ENCODE measurements at places on chromosomes 7 and 10.
A peak's percentile ranks its signal among the peaks of the same experiment; 100 is the strongest.

- no peak for DNase-seq
Measured at GRCh38 chr7:111787741-111788140, 225.4 kb upstream of the IMMP2L start.

- DNase-seq = no peak
Measured at GRCh38 chr10:35211390-35211789, 84.7 kb downstream of the CREM start.

GRCh38 chr10:102131286-102132170 lies 1.3 kb upstream of the PPRC1 start:
- DNase-seq = no peak

- peak; percentile 31 for DNase-seq
Measured at GRCh38 chr10:1152386-1153250, 96.4 kb downstream of the WDR37 start.

- DNase-seq = no peak
Measured at GRCh38 chr10:35150308-35150707, 23.7 kb downstream of the CREM start.

DNA sequence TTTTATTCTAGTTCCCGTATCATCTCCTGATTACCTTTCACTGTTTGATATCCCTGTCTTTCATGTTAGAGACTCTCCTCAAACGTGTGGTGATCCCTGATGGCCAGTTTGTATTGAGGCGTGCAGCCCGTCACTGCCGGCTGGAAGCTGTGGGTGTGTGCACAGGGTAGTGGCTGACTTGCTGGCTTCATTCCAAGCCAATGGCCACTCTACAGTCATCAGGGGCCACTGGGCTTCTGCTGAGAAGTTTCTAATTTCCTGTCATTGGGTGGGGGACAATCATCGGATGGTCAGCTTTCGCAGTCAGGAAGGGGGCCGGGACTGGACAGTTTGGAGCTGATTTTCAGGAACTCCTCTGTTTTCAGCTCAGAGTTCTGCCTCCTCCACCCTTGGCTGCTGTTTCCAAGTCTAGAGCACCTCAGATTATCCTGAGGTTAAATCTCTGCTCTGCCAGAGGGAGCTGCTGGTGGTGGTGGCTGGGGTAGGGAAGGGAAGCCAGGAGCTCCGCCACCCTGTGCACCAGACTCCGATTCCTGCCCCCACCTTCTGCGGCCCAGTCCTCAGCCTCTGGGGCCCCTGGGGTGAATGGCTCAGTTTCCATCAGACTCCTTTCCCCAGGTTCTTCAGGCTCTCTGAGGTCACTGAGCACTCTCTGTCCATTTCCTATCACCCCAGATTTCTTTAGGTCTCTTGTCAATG lies 34.9 kb downstream of the BAIAP2L1 start:
- DNase-seq = no peak

GRCh38 chr10:77315496-77316129 lies 322.0 kb downstream of the KCNMA1 start:
- DNase-seq = no peak

DNA sequence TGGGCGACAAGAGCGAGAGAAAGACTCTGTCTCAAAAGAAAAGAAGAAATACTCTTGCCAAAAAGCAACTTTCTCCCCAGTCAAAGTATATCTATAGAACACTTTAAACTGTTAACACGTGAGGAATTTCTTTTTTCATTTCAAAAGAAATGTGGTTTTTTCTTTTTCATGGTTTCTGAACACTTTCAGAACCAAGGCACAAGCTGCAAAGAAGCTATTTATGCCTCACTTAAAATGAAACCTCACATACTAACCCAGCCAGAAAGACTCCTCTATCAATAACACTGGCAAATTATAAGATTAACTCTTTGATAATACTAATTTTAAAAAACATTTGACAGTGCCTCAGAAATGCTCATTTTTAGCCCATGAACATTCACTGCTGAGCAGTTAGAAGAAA lies 20.9 kb downstream of the TBX20 start:
- DNase-seq = no peak

DNA sequence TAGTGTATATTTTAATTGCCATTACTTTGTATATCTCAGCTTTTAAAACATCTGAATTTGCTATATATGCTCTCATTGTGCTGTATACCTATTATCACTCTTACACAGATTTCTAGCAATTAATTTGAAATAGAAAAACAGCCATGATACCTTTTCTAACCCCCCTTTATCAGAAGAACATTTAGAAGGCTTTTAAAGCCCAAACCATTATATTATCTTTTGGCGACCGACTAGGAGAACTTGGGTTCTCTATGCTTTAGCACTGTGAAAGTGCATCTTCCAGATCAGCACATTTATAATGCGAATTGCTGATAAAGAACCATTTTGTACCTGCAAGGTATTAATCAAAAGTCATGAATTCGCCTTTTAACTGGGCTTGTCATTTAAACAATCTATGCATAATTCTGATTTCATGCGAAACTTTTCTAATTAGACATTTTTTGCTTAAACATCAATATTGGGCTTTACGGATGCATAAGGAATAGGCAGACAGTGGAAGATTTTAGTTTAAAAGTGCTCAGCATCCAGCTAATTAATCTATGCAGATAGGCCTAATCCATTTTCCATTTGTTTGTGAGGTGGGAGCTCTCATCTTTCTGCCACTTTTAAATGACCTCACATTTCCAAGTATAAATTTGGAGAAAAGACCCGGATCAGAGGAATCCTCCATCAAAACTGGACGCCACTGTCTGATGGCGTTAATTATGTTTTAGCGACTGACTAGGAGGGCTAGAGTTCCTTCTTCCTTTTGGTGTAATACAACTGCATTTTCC lies 1.2 kb upstream of the MLLT10 start:
- DNase-seq = no peak

DNA sequence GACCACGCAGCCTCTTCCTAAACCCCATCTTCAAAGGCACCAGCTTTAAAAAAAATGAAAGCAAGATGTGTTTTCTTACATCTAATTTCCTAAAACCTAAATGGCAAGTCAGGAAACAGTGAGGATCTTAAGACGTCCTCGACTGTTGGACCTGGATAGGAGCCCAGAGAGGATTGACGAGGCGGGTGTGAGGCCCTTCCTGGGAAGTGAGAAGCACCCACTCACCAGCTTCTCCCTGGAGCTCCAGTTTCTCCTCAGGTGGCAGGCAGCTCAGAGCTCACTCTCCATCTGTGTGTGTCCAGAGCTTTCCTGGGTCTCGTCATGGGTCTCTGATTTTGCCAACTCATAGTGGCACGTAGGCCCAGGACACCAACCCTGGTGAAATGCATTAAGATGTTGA lies 614.0 kb upstream of the AUTS2 start:
- no peak for DNase-seq

- DNase-seq = no peak
Measured at GRCh38 chr10:53537508-53537907, 764.9 kb upstream of the MBL2 start.

- DNase-seq = no peak
Measured at GRCh38 chr7:42253316-42253715, 16.3 kb upstream of the GLI3 start.

DNA sequence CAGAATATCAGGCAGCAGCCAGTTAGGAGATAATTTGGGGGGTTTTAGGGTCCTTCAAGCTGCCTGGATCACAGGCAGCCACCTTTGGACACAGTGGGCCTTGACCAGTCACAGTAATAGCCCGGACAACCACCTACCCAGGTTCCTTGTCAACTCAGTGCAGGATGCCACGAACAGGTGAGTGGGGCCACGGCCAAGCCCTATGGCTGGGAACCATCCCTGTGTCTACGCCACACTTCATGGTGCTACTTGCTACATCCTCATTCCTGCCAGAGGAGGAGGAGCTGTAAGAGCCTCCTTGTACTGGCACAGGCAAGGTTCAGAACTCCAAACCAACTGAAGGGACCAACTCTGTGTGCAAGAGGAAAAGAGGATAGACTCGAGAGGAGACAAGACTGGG lies 19.9 kb downstream of the ITPRIP start:
- DNase-seq = no peak

DNA sequence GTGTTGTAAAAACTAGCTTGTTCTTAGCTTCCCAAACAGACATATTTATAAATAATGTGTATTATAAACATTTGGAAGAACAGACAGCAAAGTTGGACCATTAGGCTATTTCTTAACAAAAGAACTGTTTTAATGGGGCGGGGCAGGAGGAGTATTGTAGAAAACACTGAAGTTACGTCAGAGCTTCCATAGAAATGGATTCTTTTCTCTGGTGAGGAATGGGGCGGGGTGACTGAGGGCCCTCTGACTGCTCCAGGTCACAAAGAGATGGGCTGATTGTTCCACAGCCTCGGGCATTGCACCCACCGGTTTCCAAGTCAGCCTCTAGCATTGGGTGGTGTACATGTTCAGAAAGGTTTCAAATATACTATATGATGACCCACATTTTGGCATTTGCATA lies 36.8 kb upstream of the ADAM12 start:
- no peak for DNase-seq

GRCh38 chr7:39622609-39623008 lies 763 bp upstream of the RALA start:
- no peak for DNase-seq

GRCh38 chr7:24135003-24135817 lies 148.8 kb upstream of the NPY start:
- no peak for DNase-seq

DNA sequence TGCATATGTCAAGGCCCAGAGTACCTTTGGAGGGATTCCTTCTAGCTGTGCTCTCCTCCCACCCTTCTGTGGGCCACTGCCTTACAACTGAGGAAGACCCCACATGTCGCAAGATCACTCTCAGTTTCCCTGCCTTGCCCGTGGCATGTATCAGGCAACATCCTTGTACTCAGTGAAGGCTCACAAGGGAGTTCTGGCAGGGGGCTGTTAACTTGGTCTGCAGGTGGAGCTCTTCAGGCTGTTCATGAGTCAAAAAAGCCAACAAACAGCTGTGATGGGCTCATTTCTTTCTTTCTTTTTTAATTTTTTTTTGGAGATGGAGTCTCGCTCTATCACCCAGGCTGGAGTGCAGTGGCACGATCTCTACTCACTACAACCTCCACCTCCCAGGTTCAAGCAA lies 513.0 kb upstream of the ANKRD30A start:
- DNase-seq = no peak

DNA sequence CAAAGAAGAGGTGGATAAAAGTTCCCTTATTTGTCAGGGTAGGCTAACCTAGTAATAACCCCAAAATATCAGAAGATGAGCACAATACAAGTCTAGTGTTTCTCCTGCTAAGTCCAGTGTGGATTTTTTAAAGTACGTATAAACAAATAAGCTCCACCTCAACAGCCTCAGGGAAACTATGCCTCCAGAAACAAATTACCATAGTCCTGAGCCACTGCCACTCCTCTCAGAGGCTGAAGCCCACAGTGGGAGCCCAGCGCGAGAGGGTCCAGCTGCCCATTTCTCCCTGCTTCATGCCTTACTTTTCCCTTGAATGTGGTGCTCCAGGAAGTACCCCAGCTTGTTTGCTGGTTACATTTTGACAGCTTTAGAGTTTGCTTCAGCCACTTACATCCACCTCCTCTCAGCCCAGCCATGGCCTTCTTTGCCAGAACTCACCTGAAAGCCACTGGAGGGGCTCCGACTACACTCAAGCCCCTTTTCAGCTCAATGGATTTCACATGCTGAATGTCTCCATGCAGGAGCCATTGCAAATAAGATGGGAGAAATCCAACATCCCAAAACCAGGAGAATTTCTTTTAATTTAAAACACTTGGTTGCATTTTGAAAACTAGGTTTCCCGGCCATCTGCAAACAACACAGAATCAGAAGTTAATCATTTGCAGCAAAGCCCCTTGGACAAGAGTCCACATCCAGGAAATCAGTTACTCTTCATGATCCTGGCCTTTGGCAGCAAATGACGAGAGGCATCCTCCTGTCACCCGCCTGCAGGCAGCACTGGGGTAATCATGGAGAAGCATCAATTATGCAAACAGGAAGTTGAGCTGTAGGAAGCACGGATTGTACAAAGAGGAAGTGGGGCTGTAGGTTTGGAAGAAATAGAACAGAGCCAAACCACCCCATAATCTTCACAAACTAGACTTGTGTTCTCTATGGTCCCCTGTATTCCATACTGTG lies 138.1 kb downstream of the HERPUD2 start:
- no peak for DNase-seq

DNA sequence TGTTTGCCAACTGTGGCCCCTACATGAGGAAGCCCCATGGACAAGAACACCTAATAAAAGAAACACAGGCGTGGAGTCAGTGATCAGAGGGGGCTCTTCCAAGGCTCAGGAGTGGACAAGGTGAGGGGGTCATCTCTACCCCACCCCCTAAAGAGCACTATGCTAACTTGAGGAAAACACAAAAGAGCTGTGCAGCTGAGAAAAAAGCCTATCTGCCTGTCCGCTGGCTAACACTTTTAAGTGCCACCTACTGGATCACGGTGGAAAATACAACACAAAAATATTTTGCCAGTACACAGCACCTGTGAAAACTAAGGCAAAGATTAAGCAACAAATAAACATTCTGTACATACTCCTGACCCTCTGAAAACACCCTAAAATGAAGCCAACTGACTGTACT lies 53.1 kb upstream of the COBL start:
- no peak for DNase-seq

DNA sequence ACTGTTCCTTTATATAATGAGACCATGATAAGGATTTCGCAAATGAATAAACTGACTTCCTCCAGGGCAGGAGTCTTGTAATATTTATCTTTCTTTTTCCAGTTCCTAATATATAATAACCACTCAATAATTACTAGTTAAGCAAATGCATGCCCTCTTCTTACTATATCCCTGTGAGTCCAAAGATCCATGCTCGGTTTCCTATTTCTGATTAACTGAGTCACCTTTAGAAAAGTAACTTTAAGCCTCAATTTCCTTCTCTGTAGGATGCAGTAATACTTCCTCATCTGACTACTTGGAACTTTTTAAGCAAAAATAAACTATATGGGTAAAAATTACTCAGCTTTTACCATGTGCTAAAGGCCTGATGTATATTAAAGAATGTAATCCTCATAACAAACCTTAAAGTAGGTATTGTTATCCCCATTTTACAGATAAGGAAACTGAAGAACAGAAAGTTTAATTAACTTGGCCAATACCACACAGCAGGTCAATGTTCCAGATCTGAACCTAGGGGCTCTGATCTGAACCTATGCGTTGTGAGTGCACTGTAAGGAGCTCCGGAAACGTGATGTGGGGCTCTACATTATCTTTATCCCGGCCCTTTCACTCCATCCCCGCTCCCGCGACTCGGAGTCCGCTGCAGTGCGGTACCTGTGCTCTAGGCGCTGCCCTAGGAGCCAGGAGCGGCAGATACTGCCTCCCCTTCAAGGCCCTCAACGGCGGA lies 458 bp downstream of the COX15 start:
- no peak for DNase-seq

- no peak for DNase-seq
Measured at GRCh38 chr7:155984028-155984580, 171.8 kb upstream of the SHH start.

DNA sequence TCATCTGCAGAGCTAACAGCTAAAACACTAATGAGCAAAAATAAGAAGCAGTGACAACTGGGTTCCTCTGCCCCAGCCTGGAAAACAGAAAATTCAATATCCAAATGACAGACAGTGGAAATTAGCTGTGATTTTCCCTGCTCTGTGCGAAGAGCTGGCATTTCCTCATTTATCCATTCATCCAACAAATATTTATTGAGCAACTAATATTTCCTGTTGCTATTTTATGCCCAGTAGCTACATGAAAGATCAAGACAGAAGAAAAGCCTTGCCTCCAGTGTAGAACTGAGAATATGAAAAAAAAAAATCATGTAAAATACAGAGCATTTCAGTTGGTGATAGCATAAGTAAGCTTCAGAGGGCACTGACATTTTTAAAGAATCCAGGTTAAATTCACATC lies 140.9 kb downstream of the ABCA13 start:
- no peak for DNase-seq

GRCh38 chr10:117805139-117805538 lies 241.6 kb downstream of the RAB11FIP2 start:
- no peak for DNase-seq

- no peak for DNase-seq
Measured at GRCh38 chr10:72275351-72276012, 1.8 kb downstream of the DDIT4 start.

Measured in ecto neural progenitor cell (in vitro differentiated cells).